ENCODE measurements at places on chromosomes 1 and 21.

- peak; percentile 21 for DNase-seq
Observed at GRCh38 chr1:113929750-113930498, 800 bp downstream of the HIPK1 start.

DNA sequence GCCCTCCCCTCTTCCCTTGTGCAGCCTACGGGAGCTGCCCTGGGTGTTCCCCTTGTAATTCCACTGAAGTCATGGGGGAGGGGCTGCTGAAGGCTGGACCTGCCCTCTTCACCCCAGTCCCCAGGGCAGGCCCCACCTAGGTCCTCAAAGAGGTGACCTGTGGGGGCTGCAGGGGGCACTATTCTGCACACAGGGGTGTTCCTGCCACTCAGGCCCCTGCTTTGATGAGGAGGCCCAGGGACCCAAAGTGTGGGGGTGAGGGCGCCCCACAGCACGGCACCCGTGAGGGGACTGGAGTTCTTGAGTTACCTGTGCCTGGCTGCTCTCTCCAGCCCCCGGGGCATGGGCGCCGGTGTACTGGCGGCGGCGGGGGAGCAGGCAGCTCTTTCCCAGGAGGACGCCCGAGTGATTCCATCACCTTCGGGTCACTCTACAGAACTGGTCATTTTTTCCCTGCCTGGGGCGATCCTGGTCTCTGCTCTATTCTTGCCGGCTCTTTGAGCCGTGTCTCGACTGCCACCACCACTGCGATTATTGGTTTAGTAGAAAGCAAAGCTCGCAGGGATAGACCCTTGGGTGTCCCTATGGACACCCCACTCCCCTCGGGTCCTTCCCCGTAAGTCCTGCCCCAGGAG is 6.9 kb upstream of the PRDM16 start:
- DNase-seq = no peak

DNA sequence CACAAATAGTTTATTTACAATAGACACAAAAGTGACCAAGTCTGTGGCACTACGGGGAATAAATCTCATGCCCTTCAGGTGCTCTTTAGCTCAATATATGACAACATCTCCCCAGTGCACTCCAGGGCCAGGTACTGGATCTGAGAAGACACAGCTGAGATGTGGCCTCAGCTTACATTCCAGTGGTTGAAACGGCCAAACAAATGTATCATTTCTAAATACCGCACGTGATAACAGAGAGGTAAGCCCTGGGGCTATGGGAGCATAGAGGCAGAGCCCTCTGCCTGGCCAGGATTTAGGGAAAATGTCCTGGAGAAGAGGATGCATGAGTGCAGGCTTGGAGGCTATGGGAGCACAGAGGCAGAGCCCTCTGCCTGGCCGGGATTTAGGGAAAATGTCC is 630.5 kb downstream of the SMYD3 start:
- DNase-seq = no peak

DNA sequence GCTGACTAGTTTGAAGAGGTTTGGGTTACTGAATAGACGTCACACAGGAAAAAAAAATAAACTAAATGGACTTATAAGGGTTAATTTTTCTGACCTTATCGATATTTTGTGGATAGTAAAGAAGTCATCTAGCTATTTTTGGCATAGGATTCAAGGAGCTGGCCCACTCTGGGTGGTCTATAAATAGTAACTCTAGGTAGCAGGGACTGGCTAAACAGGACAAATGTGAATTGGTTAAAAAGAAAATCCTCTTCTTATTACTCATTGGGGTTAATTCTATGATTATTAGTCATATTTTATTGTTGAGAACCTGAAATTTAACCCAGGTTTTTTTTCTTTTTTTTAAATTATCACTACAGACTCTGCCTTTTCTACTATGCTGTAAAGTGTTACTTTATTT is 61.7 kb downstream of the ATF6 start:
- no peak for DNase-seq

- DNase-seq = peak; percentile 84
Observed at GRCh38 chr1:229410692-229411433, 23.0 kb downstream of the ACTA1 start.

DNA sequence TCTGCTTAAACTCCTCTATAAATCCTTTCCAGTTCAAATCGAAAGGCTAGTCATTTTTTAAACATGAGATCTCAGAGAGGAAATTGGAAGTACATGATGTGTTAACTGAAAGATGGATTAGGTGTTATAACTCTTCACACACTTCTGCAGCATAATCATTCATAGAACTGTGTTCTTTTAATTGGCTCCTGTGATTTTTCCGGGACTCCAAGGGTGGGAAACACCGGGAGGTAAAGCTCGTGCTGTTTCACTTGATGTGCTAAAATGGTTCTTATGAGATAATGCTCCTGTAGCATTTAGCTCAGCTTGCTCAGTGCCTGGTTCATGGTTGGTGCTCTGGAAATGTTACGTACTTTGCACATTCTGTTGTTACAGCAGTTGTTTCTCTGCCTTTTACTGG is 40.2 kb downstream of the CC2D1B start:
- no peak for DNase-seq

DNA sequence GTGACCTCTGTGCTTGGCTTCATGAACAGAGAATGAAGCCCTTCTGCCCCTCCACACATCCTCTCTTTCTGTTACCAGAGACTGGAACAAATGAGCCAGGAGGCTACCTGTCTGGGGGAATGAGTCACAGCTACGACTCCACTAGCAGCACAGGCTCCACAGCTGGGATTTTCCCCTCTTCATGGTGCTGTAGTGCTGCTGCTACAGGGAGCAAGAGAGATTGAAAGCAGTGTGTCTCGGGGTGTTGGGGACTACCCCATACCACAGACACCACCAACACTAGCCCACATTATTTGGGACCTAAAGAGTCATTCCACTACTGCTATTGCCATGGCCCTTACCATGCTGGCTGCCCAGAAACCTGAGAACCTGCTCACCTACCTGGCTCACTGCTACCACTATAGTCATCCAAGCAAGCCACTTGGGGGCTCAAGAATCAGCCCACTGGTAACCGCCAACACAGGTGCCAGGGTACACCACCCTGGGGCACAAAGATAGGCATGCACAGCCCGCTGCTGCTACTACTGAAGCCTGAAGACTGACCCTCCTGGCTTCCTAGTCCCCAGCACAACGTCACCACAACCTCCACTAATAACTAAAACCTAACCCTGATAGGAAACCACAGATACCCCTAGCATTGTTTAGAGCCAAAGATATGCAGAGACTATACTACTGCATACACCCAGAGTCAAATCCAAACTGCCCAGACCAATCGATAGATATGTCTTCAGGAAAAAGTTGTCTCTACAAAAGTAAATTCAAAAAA is 17.7 kb downstream of the CD1E start:
- no peak for DNase-seq

GRCh38 chr1:21541835-21542234 is 32.6 kb downstream of the ALPL start:
- no peak for DNase-seq

DNA sequence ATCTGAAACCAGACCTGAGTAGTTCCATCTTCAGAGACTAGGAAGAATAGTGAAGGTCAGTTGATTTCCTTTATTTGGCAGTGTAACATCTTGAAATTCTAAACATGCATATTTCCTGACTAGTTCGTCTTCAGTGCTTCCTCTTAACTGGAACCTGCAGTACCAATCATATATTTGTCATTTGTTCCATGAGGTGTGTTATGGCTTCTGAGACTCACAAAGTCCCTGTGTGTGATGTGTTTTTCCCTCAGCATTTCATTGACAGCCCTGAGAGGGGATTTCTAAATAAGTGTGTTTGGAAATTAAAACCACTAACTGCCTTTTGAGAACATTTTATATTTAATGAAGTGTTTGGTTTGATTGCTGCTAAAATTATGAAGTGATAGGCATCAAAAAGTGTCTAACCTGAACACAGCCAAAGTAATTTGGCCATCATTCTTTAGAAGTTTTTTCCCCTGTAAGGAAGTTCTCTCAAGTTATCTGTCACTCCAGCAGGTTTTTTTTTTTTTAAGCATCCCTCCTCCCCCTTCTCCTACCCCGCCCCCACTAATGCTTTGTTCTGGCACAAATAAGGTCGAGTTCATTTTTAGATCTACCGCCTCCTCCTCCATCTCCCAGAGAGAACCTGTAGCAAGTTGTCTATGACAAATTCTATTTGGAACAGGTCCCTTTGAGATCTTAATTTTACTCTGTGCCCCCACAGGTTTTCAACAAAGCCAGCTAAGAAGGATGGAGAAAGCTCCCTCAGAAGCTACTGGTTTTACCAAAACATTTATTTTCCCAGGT is 61.4 kb downstream of the TMEM200B start:
- no peak for DNase-seq

DNA sequence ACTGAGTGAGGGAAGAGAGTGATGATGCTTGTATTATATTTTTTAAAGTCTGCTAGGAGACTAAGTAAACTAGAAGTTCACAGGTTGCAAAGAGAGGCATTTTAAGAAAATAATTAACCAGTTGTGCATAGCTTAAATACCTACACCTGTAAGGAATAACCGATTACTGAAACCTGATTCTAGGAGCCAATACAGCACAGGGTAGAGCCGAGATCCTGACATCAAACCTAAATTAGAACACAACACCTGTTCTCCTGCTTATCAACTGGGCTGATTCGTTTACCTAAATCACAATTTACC is 54.8 kb downstream of the EPRS1 start:
- no peak for DNase-seq

DNA sequence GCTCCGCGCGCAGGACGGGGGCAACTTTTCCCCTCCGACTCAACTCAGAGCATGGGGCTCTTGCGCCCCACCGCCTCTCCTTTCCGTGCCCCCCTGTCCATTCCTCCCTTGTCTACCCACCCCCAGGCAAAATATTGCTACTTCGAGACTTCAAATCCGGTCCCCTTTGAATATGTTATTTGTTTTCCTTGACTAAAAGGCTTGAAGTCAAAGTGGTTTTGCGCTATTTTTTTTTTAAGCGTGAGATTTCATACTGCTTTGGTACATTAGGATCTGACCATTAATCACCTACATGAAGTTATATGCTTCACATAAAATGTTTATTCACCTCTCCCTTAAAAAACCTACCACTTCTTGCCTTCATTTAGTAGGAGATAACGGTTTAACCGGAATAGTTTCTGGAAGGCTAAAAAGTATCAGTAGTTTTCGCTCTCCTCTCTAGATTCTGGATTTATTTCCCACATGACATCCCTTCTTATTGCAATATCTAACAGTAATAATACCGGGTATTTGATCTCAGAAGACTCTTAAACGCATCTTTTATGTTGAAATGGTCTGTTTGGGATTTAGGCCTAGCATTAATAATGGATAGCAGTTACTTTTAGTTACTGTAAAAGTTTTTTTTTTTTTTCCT is 1.6 kb downstream of the NFIA start:
- DNase-seq = no peak

GRCh38 chr1:71651214-71651613 is 570.4 kb upstream of the ZRANB2 start:
- DNase-seq = no peak

GRCh38 chr1:104760017-104760416 is 1010.3 kb downstream of the AMY1C start:
- DNase-seq = no peak

DNA sequence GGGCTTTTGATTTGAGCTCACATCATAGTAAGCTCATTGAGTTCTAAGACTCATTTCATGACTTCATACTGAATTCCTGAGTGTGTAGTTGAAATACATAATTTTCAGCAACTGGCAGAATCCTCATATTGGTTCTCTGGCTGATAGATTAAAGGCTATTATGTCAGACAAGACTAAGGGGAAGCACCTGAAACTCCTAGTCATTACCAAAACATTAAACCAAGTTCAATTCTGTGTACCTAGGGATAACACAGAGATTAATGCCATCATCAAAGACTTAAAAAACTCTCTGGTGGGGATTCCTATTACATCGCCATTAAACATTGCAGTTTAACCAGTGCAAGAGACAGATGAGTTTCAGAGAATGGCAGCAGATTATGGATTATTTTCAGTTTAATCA is 339.1 kb downstream of the PTPRC start:
- DNase-seq = no peak

GRCh38 chr1:6177681-6178380 is 2.3 kb downstream of the CHD5 start:
- DNase-seq = no peak

- DNase-seq = no peak
Observed at GRCh38 chr1:160115545-160116282, at the start of gene ATP1A2. TSS of gene ATP1A2 (plus strand) at chr1:160115759. CDS start at chr1:160115862, 103 bp downstream.

DNA sequence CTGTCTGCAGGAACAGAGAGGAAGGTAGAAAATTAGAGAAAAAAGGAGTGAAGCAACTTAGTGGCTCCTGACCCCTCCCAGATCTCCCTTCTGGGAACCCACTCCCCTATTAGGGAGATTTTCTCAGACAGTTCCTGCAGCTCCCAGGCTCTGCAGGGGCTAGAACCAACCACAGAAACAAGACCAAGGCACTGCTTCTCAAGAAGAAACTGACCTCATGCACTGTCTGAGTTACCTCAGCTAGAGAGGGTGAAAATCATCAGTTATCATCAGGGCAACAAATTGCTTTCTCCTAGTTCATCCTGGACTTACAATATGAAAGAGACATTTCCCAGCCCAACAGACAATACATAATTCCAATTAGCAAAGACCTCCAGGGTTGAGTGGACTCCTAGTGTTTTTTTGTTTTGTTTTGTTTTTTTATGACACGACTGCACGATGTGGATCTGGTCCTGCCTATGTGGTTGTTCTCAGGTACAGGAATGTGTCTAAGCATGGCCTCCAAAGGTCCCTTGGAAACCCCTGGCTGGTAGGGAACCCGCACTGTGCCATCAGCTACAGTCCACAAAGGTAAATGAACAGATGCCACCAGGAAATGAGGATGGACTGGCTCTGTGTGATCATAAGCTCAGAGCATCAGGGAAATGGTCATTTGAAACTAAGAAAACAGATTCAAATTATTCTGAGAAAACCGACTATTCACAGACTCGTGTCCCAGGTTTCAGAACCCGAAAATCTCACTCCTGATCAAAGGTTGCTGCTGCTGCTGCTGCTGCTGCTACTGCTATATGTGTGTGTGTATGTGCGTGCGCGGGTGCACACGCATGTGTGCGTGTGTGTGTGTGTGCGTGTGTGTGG is 65.3 kb downstream of the LAMC2 start:
- no peak for DNase-seq

DNA sequence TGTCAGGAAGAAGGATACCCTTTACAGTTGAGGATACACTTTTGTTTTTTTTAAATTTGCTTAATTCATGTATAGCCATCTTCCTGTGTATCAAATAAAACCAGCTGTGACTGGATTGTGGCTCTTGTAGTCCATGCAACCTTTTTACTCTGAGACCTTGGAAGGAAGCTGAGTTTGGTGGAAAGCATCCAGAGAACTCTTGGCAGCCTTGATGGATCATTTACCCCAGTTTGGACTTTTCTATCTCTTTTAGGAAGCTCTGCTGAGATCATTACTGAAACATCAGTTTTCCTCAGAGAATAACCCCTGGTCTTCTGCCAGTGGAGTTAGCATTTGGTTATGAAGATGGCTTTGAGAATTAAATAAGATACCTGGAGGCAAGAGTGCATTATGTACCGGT is 21.2 kb upstream of the APOBEC4 start:
- no peak for DNase-seq

- DNase-seq = no peak
Observed at GRCh38 chr1:62426794-62427193, 10.1 kb upstream of the USP1 start.

DNA sequence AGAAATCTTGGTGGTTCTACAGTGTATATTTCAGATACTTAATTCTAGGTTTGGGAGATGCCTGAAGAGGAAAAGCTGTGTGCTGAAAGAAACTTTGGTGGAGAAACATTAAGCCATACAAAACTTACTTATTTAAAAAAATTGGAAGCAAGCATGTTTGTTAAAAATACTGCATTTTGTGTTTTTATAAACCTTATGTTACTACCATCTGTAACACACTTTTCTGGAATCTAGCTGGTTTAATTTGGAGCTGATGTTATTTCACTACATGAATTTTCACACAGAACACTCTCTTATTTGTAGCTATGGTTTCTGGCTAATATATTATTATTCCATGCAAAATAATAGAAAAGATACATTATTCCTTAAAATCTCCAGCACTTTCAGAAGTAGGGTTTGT is 710.7 kb downstream of the ADGRL2 start:
- no peak for DNase-seq
